Activated effector memory CD4-positive, alpha-beta T cell treated with anti-CD3 and anti-CD28 coated beads, Interleukin-2, amount 50 U/mL, for 16 hours (primary cell): ENCODE measurements at places on chromosomes 7 and 10.

GRCh38 chr7:20598459-20599309, 16.8 kb upstream of the ABCB5 start:
- no peak for DNase-seq

- no peak for DNase-seq
Measured at GRCh38 chr7:18890885-18891621, 226.4 kb downstream of the TWIST1 start.

GRCh38 chr7:150962290-150962552, 15.9 kb downstream of the KCNH2 start:
- no peak for DNase-seq

GRCh38 chr7:134695321-134695860, 48.7 kb downstream of the BPGM start:
- DNase-seq, result no peak

DNA sequence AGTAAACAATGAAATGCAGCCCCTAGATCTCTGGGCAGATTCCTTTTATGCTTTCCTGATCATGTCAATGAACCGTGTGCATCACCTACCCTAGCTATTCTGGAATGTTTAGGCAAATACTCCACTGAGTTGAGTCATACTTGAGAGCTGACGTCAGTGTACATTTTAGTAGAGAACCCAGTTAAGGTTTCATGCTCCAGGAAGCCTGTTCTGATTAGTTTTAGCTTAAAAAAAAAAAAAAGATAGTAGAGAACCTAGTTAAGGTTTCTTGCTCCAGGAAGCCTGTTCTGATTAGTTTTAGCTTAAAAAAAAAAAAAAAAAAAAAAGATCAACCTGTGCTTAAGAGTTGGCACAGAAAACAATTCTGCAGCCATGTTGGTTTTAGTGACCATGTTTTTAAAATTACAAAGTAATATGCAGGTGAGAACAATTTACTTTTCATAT, 3.7 kb upstream of the MCU start:
- no peak for DNase-seq

GRCh38 chr10:88082391-88082790, 219.0 kb downstream of the PTEN start:
- no peak for DNase-seq

- DNase-seq, result no peak
Measured at GRCh38 chr7:150003304-150003810, 129.6 kb downstream of the ATP6V0E2 start.

DNA sequence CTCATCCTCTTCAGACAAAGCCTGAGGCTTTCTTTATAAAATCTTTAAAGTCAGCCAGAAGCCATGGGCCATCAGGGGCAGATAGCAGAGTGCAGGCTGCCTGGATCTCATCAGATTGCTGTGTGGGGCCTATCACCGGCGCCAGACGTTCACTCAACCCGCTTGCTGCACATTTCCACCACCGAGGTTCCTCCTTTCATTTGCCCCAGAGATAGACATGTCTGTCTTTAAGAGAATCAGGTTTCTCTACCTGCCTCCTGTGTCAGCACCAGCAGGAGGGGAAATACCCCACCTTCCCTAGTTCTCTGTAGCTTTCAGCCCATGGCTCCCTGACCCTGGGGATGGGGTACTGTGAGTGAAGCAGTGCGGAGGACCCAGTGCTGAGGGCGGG, 22.0 kb downstream of the SLC18A2 start:
- no peak for DNase-seq

DNA sequence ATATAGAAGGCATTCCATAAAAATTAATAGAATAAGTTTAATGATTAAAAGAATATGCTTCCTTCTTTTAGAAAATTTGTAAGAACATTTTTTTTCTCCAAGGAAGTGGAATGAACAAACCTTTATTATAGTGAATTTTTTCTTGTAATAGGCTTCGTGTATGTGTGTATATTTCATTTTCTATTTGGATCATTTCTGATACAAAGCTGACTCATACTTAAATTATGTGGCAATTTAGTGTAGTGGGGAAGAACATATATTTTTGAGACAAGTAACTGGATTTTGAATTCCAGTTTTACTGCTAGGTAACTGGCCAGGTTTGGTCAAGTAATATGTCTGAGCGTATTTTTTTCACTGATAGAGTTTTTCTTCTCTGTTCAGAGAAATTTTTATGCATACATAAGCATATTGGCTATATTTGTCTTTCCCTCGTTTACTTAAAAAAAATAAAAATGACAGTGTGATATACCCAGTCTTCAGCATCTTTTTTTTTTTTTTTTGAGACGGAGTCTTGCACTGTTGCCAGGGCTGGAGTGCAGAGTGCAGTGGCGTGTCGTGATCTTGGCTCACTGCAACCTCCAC, 50.8 kb downstream of the CDK13 start:
- no peak for DNase-seq

DNA sequence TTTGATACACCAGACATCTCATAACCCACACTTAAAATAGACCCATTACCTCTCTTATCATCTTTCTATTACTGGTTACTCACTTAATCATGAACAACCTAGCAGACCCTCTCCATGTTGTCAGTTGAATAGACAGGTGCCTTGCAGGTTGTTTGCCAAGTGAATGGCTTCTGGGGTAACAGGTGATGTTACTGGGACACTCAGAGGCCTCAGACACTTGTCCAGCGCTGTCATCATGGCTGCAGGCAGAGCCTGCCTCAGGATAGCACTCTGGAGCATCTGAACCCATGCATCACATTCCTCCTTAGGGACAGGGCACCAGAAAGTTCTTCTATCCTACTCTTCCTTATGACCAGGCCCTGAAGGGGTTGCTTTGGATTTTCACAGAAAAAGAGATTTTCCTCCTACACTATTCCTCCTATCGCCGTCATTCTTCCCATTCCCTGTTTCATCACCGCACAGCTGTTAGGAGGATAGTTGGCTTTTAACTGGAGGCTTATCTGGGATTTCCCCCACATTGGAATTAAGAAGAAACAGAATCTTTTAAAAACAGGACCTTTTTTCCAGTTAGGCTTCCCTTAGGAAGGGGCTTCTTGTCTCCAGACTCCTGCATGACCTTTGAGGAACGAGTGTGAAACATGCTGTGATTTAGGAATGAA, 182.1 kb downstream of the VTI1A start:
- no peak for DNase-seq

DNA sequence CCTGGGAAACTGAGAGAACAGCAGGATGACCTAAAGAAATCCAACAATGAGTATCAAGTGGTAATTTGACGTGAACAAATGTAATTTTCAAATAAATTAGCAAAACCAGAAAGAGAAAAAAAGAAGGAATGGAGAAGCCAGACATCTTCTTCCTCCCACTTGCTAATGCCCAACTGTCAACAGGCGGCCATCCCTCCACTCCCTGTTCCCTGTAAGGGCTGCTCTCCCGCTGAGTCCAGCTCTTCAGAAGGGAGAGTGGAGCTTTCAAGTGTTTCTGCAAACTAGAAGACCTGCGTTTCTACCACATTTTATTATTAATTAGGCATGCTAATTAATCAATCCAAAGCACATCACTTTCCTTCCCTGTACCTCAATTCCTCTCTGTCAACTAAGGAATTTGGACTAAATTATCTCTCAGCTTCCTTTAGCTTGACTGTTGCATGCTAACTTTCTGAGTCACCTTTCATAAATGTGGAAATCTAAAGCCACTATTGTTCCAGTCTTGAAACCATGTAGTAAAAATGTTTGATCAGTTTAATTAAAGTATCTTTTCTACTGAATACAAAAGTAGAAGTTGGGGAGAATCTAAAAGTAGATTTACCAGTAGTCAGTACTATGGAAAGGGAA, 48.4 kb upstream of the CUL1 start:
- no peak for DNase-seq

GRCh38 chr7:123929107-123929506, 4.1 kb downstream of the SPAM1 start:
- no peak for DNase-seq

DNA sequence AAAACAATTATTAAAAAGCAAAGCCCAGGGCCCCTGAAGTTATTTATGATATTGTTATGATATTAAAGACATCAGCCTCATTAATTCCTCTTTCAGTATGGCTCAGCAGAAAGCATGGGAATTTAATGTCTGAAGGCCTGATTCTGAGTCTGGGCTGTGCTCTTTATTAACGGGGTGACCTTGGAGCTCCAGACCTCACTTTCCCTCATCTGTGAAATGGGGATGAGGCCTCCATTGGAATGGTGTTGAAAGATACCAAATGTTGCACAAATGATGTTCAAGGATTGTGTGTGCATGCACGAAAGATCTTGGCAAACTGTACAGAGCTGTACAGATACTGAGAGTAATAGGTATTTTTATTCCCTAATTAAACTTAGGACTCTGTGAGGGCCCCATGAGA, 92.3 kb upstream of the PCBD1 start:
- DNase-seq, result no peak

DNA sequence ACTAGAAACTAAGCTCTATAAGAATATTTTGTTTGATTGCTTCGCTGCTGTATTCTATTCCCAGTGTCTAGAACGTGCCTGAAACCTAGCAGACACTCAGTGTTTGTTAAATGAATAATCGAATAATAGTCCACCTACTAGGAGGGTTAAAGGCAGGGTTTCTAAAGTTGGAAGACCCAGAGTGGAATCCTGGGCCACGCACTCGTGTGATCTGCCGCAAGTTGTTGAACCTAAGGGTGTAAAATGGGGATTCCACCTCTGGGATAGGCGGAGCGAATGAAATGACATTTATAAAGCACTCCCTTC, 702 bp upstream of the AGFG2 start:
- no peak for DNase-seq

- DNase-seq, result no peak
Measured at GRCh38 chr7:138226745-138227279, 150.6 kb downstream of the AKR1D1 start.

DNA sequence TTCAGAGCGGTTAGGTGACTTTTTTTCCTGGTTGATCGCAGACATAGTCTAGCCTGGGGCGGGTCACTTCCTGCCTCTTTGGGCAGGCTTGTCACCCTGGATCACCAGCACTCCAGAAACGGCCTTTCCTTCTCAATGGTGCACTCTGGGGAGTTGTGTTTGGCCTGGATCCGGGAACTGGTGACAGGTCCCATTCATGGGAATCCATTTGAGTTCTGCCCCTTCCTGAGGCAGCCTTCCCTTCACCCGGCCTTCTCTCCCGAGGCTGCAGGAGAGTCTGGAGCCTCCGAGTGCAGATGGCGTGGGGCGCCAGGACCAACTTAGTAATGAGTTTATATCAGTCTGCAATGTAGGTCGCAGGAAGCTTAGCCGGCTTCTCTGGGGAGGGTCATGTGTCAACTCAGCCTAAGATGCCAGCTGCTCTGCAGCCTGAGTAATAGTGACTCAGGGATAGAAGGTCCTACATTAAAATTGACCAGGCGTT, 54.2 kb downstream of the TACR2 start:
- DNase-seq, result no peak

GRCh38 chr10:20004087-20004523, 187.9 kb downstream of the PLXDC2 start:
- DNase-seq, result no peak

GRCh38 chr10:107434201-107434600, 269.7 kb upstream of the SORCS1 start:
- DNase-seq, result no peak

DNA sequence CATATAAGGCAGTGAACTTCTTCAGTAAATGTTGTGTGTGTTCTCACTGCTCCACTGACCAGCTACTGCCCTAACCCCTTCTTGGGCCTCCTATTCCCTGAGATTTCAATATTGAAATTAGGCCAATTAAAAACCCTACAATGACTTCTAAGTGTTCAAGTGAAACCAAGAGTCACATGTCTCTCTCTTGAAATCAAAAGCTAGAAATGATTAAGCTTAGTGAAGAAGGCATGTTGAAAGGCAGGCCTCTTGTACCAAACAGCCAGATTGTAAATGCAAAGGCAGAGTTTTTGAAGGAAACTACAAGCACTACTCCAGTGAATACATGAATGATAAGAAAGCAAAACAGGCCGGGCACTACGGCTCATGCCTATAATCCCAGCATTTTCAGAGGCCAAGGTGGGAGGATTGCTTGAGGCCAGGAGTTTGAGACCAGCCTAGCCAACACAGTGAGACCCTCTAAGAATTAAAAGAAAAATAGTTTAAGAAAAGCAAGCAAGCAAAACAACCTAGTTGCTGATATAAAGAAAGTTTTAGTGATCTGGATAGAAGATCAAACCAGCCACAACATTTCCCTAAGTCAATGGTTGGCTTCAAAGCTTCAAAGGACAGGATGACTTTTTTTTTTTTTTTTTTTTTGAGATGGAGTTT, 22.3 kb downstream of the BRAF start:
- no peak for DNase-seq

- peak; percentile 49 for DNase-seq
Measured at GRCh38 chr10:132628966-132629900, 91.6 kb downstream of the INPP5A start.

DNA sequence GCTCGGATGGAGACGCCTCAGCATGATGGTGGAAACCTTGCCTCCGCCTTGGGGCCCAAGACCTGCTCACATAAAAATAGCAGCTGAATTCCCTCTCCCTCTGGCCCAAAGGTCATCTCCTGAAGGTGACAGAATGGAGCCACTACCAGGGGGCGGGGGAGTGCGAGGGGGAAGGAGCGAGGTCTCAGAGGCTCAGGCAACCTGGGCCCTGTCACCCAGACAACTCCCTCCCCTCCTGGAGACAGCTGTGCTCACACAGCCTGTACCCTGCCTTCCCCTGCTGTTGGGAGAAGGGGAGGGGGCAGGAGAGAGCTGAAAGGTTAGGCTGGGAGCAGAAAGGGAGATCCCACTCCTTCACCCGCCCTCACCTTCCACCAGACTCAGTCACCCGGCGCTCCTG, 173.0 kb upstream of the RHEB start:
- DNase-seq, result no peak

- DNase-seq, result no peak
Measured at GRCh38 chr10:102491136-102491535, 11.4 kb downstream of the ACTR1A start.

GRCh38 chr10:81814842-81815241, 60.2 kb upstream of the NRG3 start:
- DNase-seq, result no peak

- no peak for DNase-seq
Measured at GRCh38 chr10:22742678-22743077, 28.3 kb upstream of the PIP4K2A start.

DNA sequence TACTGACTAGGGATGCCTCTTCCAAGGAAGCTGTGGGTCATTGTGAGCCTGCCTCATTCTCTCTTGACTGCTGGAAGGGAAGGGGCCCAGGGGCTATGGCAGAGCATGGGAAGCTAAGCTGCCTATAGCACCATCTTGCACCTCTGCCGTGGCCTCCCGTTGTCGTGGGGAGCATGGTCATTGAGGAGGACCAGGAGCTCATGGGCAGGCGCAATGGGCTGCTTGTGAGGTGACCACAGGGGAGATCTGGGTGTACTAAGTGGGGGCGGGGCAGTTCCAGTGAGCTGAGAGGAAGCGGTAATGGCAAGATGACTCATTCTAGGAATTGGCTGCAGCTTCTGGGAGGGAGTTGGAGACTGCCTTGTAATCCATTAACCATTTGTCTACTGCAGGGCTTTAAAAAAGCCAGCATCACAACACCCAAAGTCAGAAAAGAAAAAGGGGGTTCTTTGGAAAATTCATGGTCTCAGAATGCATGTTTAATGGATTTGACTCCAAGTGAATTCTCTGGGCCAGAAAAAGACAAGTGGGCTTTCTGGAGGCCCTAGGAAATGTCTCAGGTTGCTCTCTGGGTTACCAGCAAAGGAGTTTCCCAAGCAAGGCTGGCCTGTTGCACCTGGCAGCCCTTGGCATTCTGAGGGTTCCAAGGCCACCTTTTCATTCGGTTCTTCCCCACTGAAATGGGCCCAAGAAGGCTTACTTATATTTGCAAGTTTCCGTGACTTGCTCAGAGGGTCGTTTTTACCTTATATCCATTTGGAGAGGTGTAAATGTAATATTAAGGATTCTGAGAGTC, 3.6 kb downstream of the DUSP5 start:
- peak; percentile 87 for DNase-seq

GRCh38 chr10:97466755-97467154, 20.8 kb downstream of the ZDHHC16 start:
- DNase-seq, result no peak

GRCh38 chr10:103278537-103278823, 1.5 kb downstream of the INA start:
- DNase-seq, result no peak
